ENCODE measurements at places on chromosomes 1 and 21. TPM values are rescaled to one million over a fixed set of nuclear protein-coding genes. Genes with fewer than 3 reads are reported as not detected.

THEM5 gene
- not detected for total RNA-seq

KCNJ6 gene
- total RNA-seq: not detected

PRR9 gene
- not detected for total RNA-seq

SLAMF1 gene
- not detected for total RNA-seq

C4BPA gene
- not detected for total RNA-seq

SDHB gene
- total RNA-seq: 235 TPM

KPNA6 gene
- total RNA-seq: 30.2 TPM

ZFP69 gene
- total RNA-seq: 3.2 TPM

CCT8 gene
- total RNA-seq: 395 TPM

PCBP3 gene
- total RNA-seq: not detected

OR2T29 gene
- total RNA-seq: not detected

SFN gene
- total RNA-seq: not detected

NBPF1 gene
- total RNA-seq: 14.0 TPM

QSOX1 gene
- 164 TPM for total RNA-seq

Measured in epithelial cell of umbilical artery (primary cell).